Large intestine (tissue), 12 donors: ENCODE measurements at places on chromosomes 7 and 10. TPM values are rescaled to one million over a fixed set of nuclear protein-coding genes. Genes with fewer than 3 reads are reported as not detected.
A peak's percentile ranks its signal among the peaks of the same experiment; 100 is the strongest.

The ODAD2 gene
- polyA plus RNA-seq: 0.61 TPM

DNA sequence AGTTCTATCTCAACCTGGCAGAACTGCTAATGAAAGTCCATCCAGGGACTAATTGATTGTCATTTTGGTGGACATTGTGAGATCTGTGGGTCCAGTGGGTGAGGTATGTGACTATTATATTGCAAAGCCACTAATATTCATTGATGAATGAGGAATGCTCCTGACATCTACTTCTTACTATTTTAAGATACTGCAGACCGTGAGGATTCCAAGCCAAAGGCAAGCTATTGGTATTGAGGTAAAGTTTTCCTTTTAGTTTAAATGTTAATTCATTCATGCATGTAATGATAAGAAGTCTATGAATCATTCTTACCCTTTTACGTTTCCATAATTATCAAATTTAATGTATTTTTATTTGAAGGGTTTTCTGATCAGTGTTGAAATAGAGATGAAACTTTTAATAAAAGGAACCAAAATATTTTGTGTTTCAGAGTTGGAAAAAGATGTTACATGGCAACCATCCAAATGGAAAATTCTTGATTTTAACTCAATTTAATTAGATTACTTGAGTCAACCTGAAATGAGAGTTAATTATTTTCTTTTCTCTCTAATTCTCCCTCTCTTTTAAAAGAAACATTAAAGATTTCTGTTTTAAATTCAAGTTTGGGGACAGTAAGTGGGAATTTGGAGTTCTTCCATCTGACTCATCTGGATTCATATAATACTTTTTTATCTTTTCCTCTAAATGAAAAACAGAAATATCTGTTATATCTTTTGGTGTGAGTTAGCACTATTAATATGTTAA, 39.6 kb downstream of the NUP205 start:
- DNase-seq: no peak

- no peak for DNase-seq
Observed at GRCh38 chr7:139931190-139931934, 102.3 kb downstream of the TBXAS1 start.

The CFAP58 gene
- 0.27 TPM for polyA plus RNA-seq

The OTUD1 gene
- 12.9 TPM for polyA plus RNA-seq

The HOXA11 gene
- not detected for polyA plus RNA-seq

- no peak for DNase-seq
Observed at GRCh38 chr10:112755446-112756234, 194.4 kb upstream of the TCF7L2 start.

GRCh38 chr7:124989911-124990310, 60.3 kb upstream of the POT1 start:
- DNase-seq: no peak

The CALHM2 gene
- 8.4 TPM for polyA plus RNA-seq

The ACSM6 gene
- polyA plus RNA-seq: 0.06 TPM

The LIPM gene
- polyA plus RNA-seq: 0.04 TPM

DNA sequence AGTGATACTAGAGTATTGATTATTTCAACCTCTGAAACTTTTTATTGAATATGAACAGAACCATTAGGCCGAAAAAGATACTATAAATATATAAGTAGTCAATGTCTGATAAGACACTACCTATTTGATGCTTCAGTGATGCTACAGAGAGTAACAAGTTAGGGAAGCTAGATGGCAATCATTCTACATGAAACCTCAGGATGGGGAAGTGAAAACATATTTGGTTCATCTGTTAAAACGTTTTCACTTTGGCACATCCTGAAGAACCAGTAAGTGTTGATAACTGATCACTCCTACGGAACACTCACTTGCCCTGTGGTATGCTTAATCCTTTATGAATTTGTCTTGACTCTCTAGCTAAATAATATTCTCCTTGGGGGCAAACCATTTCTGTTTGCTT, 1064.9 kb downstream of the NXPH1 start:
- DNase-seq: no peak

The NPSR1 gene
- 0.16 TPM for polyA plus RNA-seq

- DNase-seq: peak; percentile 85
Observed at GRCh38 chr7:82080254-82080927, 310.5 kb upstream of the HGF start.

DNA sequence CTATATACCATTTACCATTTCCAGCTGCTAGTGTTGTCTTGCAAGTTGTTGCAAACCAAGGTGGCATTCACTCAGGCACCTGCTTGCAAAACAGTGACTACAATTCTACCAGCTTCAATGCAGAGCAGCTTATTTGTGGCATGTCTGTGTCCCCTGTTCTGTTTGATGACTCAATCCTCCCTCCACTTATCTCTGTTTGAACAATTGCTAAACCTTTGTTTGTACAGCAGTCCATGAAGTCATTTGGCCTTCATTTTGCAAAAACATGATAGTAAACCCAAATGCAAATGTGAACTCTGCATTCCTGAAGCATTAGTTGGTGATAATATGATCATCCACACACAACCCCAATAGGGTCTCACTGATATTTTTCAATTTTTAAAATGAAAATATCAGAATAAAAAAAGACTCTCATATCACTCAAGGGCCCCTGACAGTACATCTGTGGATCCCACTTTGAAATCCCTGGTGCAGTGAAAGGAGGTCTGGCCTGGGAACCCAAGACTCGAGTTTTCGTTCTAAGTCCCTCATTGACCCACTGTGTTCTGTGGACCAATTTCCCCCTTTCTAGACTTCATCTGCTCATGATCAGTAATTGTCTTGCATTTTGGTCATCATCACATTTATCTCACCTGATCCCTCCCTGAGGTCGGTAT, 425.4 kb downstream of the RPS24 start:
- peak; percentile 82 for DNase-seq

GRCh38 chr7:93861325-93861949, 29.1 kb downstream of the TFPI2 start:
- no peak for DNase-seq

DNA sequence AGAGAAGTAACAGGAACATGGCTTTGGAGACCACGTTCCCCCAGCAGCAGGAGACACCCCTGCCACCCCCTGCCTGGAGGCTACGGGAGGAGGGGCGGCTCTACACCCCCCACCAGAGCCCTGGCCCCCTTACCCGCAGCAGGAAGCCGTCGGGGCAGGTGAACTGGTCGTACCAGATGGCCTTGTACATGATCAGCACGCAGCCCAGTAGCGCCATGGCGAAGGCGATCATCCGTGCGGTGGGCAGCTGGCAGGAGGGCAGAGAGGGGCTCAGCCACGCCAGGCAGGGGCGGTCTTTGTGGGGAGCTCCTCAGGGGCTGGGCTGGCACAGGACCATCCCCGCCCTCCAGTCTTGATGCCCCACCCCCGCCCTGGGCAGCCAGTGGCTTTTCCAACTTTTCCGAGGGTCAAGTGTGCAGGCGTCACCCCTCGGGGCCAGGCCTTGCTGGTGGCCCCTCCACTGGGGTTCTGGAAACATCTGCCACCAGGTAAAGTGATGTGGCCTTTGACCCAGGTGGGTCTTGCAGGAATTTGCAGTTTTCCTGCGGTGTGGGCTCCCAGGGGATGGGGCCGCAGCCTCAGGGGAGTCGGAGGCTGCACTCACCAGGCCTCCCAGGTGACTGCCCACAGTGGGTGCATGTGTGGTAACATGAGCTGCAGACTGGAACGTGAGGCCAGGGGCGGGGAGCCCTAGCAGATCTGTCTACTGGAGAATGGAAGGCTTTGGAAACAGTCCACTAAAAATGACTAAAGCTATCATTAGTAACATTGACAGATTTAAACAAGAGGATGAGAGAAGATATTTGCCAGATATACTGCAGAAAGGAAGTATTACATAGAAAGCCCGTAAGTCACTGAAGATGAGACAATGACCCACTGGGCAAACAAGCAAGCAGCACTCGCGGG, 9.7 kb downstream of the CALY start:
- no peak for DNase-seq

DNA sequence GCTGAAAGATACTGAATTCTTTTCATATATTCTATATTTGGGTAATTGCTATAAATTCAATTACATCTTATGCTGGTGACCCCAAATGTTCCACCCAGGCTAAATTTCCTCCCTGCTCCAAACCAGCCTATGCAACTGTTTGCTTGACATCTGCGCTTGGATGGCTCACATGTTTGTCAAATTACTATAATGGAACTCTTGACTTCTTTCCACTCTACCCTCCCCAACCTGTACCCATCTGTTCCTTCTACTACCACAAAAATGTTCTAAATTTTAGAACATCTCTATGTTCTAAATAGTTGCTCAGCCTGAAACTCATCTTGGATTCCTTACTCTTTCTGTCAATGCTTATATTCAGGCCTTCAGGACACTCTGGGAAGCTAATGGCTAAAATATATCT, 249.9 kb upstream of the SMIM30 start:
- DNase-seq: no peak

DNA sequence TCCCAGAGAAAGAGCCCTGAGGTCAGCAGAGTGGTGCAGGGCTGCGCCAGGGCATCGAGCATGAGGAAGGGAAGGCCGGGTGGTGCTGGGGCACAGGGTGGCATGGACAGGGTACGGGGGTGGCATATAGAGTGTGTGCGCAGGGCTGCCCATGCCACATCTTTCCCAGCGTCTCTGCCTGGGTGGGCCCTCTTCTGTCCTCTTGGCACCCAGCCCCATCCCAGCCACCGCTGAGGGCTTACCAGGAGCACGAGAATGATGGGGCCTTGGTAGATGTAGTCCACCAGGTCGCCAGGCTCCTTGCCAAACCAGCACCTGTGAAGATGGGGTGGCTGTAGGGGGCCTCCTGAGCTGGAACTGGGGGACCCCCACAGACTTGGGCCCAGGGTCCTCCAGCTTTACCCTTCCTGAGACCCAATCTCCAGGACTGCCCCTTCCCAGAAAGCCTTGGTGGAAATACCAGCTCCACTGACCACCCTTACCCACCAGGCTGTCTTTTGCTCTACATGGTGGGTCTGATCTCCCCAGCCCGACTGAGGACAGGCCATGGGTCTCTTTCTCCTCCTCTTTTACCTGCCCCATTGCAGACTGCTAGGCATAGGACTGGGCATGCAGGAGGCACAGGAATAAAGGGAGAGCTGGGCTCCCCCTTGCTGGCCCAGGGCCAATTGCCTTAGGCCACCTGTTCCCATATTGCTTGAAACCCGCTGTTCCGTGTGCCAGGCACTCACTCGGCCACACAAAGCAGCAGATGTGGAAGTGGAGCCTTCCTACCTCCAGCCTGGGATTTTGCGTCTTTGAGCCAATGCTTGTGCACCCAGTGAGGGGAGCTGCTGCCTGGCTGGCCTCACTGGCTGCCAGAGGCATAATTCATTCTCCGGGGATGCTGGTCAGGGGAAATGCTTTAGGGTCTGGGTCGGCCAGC, 21.7 kb downstream of the CRHR2 start:
- DNase-seq: no peak

The HECW1 gene
- 0.36 TPM for polyA plus RNA-seq

- DNase-seq: no peak
Observed at GRCh38 chr10:718143-718700, 28.8 kb upstream of the DIP2C start.

GRCh38 chr7:148223738-148224137, 366.8 kb upstream of the C7orf33 start:
- no peak for DNase-seq

- no peak for DNase-seq
Observed at GRCh38 chr7:14602851-14603250, 299.7 kb downstream of the DGKB start.

DNA sequence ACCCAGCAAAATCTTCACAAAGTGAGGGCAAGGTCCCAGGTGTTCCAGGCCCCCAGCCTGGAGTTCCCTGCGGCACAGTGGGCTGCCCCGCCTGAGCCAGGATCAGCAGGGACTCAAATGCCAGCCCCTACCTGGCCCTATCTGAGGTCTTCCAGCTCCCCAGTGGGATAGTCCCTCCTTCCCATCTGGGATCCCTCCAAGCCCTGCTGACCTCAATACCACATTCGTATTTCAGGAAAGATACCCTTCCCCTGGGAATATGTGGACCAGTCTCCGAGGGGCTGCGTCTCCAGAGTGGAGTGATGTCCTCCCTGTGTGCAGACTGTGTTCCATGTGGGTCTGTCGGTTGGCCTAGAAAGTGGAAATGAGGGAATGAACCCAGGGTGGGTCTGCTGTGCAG, 40.9 kb downstream of the ELFN1 start:
- no peak for DNase-seq

DNA sequence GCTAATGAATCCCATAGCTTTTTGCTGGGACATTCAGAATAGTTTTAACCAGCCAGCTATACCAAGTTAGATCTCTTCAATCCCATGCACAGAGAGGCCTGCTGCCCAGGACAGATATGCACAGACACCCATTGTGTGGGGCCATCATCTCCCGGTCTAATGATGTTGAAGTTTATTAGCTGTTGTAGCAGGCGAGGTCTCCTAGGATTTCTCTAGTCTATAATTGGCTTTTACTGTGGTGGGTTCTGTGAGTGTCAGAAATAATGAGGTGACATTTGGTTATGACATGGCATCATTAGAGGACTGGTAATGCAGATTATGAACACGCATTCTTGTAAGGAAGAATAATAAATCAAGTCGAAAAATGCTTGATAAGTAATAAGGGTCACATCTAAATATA, 81.4 kb upstream of the PLPP4 start:
- no peak for DNase-seq

The DIP2C gene
- polyA plus RNA-seq: 16.5 TPM

DNA sequence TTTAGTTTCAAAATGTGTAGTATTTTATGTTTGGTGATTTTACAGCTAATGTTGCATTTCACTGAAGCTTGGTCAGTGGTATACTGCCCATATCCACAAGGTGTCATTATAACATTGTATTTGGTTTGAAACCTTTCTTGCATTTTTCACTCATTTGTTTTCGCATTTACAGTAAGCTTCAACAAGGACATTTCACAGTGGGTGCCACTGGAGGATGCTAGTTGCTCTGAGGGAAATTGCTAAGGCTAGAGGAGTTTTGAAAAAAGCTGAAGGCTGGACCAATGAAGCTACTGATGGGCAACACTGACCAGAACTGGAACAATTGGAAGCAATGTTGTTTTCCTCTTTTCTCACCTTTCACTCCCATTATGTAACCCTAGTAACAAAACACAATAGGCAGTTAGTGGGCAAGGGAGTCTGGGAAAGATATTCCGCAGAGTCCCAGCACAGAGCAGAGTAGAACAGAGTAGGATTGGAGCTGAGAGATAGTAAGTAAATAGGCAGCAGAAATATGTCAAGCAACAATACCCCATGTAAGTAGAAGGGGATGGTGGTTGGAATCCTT, 23.6 kb upstream of the SRI start:
- peak; percentile 22 for DNase-seq

The PRR15 gene
- 70.8 TPM for polyA plus RNA-seq

DNA sequence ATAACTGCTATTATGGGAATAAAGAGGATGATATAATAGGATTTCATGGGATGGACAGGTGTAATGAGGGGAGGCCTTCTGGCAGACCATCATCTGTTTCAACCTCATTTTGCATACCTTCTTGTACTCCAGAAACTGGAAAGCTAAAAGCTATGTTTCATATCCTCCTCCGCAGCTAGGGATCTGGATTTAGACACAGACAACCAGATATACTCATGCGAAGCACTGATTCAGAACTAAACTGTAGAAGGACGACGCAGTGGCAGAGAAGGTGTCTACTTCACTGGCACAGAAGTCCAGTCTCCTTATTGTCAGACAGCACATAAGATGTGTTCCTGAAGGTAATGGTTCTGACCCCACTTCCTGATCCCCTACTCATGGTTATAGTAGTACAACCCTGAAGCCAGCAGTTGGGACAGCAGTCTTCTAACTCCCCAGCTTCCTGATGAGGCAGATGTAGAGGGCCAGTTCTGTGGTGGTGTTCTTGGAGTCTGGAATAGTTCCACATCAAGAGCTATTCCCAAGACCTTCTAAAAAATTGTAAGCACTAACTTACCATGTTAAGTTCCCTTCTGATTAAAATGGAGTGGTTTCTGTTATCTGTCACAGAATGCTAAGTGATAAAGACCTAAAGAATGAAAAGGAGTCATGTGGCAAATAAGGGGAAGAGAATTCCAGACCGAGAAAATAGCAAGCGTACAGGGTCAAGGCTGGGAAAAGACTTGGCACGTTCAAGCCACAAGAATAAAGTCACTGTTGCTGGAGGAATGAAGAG, 550.3 kb downstream of the GRM8 start:
- DNase-seq: no peak
